Endodermal cell (in vitro differentiated cells): ENCODE measurements at places on chromosomes 12 and 14. TPM values are rescaled to one million over a fixed set of nuclear protein-coding genes. Genes with fewer than 3 reads are reported as not detected.

Gene FBRSL1
- total RNA-seq: 92.3 and 96.8 TPM in 2 replicates

Gene FAM186B
- total RNA-seq: 0.26 and 0.34 TPM in 2 replicates

- H3K27me3 ChIP-seq: no peaks in the 10 kb centered on the region
- H3K36me3 ChIP-seq: no peaks in the 10 kb centered on the region
- no peak overlapping the region for H3K27ac ChIP-seq
- DNase-seq: no peak
Measured at GRCh38 chr12:67752226-67752732, 103.7 kb downstream of the DYRK2 start.

DNA sequence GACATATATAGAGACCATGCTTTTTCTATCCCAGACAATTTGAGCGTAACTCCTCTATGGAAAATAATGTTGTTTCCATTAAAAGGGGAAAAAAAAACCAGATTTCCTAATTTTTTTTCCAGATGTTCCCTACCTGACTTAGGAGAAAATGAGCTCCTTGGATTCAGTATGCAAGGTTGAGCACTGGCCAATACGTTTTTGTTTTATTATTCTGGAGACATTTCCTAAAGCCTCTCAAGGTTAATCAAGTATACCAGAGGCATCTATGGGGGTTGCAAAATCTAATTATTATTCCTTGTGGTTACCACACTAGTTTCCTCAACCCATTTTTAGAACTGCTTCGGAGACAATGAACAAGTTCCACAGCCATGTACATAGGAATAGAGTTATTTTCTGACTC, 291.3 kb downstream of the SLC16A7 start:
- no peak overlapping the region for H3K27ac ChIP-seq
- H3K27me3 ChIP-seq: no peaks in the 10 kb centered on the region
- DNase-seq: no peak
- no peaks in the 10 kb centered on the region for H3K36me3 ChIP-seq
- no peaks in the 10 kb centered on the region for H3K4me1 ChIP-seq

DNA sequence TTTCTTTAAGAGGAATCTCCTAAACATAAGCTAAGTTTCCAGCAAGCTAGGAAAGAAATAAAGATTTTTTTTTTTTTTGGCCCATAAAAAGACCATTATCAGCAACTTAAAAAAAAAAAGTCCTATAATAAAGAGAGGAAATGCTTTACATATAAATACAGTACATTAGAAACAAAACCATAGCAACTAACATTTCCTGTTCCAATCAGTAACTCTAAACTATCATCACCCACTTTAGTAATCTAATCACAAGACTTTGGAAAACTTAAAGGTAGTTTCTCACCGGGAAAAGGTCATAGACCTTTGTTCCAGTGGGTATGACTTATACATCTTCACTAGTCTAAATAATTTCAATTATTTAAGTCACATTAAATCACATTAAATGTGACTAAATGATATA, 11.1 kb downstream of the SPTSSA start:
- no peaks in the 10 kb centered on the region for H3K27me3 ChIP-seq
- no peak overlapping the region for H3K27ac ChIP-seq

DNA sequence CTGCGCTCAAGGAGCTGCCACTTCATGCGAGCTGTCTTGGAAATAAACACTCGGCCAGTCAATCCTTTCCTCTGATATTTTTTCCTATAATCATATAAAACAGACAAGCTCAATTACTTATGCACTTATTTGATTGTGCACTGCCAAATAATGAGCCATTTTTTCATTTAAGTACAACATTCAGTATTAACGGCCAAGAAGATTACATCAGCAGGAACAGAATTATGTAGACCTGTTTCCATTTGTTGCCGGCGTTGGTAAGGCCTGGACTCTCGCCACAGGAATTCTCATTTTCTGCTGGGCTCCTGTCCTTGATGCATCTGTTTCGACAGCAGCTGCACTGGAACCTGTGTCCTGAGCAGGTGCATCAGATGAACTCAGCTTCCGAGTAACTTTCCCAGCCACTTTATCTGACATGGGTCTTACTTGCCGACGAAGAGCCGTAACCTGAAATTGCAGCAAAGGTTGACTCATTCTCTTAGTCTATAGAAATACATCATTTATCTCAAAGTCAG, 110.2 kb downstream of the KIF21A start:
- no peaks in the 10 kb centered on the region for H3K27me3 ChIP-seq
- H3K36me3 ChIP-seq: peaks cover 33% of the 10 kb centered on the region
- no peak for DNase-seq
- H3K4me3 ChIP-seq: no peak overlapping the region

- no peaks in the 10 kb centered on the region for H3K36me3 ChIP-seq
- H3K4me3 ChIP-seq: no peak overlapping the region
- H3K27ac ChIP-seq: no peak overlapping the region
- no peaks in the 10 kb centered on the region for H3K27me3 ChIP-seq
- no peak for DNase-seq
Measured at GRCh38 chr12:125540580-125541204, 475.5 kb downstream of the AACS start.

DNA sequence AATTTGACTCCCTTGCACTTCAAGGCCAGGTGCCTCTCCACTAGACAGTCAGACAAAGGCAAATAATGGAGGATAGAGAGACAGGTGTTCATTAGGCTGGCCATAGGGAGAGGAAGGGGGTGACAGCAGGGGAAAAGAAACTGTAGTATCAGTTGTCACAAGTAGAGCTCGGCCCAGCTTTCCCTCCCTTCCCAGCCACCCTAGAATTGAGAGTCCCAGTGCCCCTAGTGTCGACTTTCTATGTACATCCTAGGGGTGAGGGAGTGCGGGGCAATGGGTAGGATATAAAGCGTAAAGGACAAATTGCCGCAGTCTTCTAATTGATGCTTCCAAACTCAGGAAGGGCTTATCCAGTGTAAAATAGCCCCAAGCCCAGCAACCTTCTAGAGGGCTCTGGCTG, 39.0 kb downstream of the BAZ2A start:
- no peak overlapping the region for H3K27ac ChIP-seq
- H3K36me3 ChIP-seq: peaks cover 23% of the 10 kb centered on the region
- DNase-seq: peak; percentile 62
- H3K27me3 ChIP-seq: no peaks in the 10 kb centered on the region

DNA sequence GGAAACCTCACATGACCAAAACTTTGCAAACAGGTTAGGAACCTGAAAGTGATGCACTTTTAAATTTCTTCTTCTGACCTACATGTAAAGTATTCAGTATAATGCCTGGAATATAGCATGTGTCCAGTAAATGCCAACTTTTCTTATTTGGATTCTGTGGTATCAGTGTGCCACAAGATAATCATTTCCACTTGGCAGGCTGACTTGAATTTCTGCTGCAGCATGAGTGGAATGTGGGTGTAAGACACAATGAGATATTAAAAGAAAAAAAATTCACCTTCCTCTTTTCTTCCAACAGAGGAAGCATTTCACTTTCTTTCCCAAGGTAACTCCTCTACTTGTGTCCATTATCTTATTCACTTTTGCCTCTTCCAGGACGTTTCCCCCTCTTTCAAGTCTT, 141.9 kb upstream of the PRKD1 start:
- no peaks in the 10 kb centered on the region for H3K27me3 ChIP-seq
- no peak for DNase-seq
- H3K4me1 ChIP-seq: no peaks in the 10 kb centered on the region
- H3K4me3 ChIP-seq: no peak overlapping the region
- H3K36me3 ChIP-seq: no peaks in the 10 kb centered on the region
- no peak overlapping the region for H3K27ac ChIP-seq

DNA sequence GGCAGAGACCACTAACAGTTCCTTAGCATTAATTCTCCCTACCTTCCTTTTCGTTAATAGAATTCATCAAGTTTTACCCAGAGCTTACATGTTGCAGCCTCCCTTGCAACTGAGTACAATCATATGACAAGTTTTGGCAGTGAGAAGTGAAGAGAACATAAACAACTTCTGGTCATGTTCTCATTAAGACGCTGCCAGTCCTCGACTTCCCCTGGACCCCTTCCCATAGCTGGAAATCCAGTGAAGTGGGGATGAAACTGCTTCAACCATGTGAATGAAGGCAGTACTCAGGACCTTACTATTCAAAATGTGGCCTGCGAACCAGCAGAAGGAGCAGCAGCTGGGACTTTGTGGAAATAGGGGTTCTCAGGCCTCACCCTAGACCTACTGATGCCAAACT, 133.9 kb downstream of the SPTSSA start:
- no peak overlapping the region for H3K4me3 ChIP-seq
- no peaks in the 10 kb centered on the region for H3K27me3 ChIP-seq
- H3K4me1 ChIP-seq: peaks cover 2% of the 10 kb centered on the region
- no peak for DNase-seq
- no peaks in the 10 kb centered on the region for H3K36me3 ChIP-seq
- H3K27ac ChIP-seq: no peak overlapping the region

GRCh38 chr14:102965971-102966655, 43.6 kb downstream of the AMN start:
- no peak for DNase-seq
- no peak overlapping the region for H3K4me3 ChIP-seq
- H3K36me3 ChIP-seq: peaks cover 97% of the 10 kb centered on the region
- H3K4me1 ChIP-seq: no peaks in the 10 kb centered on the region
- H3K27ac ChIP-seq: no peak overlapping the region
- H3K27me3 ChIP-seq: no peaks in the 10 kb centered on the region

DNA sequence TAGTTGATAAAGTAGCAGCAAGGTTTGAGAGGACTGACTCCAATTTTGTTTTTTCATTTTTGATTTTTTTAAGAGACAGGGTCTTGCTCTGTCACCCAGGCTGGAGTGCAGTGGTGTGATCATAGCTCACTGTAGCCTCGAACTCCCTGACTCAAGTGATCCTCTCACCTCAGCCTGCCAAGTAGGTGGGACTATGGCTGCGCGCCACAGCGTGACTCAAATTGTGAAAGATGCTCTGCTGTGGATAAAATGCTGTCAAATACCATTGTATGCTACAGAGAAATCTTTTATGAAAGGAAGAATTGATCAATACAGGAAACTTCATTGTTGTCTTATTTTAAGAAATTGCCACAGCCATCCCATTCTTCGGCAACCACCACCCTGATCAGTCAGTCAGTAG, 48.3 kb downstream of the SCN8A start:
- no peak overlapping the region for H3K27ac ChIP-seq
- H3K27me3 ChIP-seq: no peaks in the 10 kb centered on the region
- H3K36me3 ChIP-seq: no peaks in the 10 kb centered on the region
- H3K4me3 ChIP-seq: no peak overlapping the region
- H3K4me1 ChIP-seq: no peaks in the 10 kb centered on the region

DNA sequence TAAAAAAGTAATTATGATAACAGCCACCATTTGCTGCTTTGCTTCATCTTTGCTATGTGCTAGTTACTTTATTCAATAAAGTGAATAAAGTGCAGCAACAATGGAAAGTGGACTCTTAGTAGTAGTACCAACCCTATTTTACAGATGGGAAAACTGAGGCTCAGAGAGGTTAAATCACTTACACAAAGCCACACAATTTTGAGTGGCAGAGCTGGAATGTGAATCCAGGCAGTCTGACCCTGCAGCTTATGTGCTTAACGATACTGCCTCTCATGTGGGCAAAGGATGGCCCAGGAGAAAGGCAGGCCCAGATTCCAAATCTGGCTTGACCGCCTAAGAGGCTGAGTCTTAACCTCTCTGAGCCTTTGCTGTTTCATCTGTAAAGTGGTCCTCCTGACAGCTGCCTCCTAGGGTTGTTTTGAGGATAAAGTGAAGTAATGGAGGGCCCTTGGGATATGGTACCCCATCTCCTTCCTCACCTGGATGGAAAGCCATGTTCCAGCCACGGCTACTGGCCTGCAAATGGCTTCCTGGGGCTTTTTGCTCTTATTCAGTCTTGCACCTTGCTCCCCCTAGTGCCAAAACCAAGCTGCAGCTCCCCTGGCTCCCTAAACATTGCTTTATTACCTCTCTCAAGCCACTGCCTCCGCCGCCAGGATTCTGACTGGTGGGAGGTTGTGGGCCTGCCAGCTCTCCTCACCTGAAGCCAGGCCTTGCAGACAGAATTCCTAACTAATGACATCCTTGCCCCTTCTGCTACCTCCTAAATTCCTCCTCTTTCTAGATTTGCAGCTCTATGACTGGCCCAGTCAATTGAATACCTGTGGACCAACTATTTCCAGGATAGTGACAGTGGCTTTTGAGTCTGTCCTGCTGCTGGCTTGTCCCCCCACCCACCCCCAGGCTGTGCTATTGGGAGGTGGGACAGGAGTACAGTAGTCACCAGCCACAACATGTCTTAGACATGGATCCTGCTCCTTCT, 283.3 kb upstream of the PWP1 start:
- H3K36me3 ChIP-seq: no peaks in the 10 kb centered on the region
- DNase-seq: peak; percentile 97
- H3K27me3 ChIP-seq: no peaks in the 10 kb centered on the region

DNA sequence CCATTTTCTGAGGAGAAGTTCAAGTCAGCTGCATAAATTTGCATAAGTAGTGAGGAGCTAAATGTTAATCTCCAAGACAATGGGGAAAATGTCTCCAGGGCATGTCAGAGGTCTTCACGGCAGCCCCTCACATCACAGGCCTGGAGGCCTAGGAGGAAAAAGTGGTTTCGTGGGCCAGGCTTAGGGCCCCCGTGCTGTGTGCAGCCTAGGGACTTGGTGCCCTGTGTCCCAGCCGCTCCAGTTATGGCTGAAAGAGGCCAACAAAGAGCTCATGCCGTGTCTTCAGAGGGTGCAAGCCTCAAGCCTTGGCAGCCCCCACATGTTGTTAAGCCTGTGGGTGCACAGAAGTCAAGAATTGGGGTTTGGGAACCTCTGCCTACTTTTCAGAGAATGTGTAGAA, 41.9 kb upstream of the RD3L start:
- no peak for DNase-seq
- no peak overlapping the region for H3K4me3 ChIP-seq
- no peaks in the 10 kb centered on the region for H3K27me3 ChIP-seq
- H3K36me3 ChIP-seq: no peaks in the 10 kb centered on the region

- no peak overlapping the region for H3K27ac ChIP-seq
- no peaks in the 10 kb centered on the region for H3K4me1 ChIP-seq
- DNase-seq: no peak
- no peaks in the 10 kb centered on the region for H3K27me3 ChIP-seq
- no peak overlapping the region for H3K4me3 ChIP-seq
Measured at GRCh38 chr12:92779902-92780301, 77.1 kb downstream of the PLEKHG7 start.
